Immature natural killer cell (primary cell): ENCODE measurements at places on chromosomes 12 and 14. TPM values are rescaled to one million over a fixed set of nuclear protein-coding genes. Genes with fewer than 3 reads are reported as not detected.
A peak's percentile ranks its signal among the peaks of the same experiment; 100 is the strongest.

DNA sequence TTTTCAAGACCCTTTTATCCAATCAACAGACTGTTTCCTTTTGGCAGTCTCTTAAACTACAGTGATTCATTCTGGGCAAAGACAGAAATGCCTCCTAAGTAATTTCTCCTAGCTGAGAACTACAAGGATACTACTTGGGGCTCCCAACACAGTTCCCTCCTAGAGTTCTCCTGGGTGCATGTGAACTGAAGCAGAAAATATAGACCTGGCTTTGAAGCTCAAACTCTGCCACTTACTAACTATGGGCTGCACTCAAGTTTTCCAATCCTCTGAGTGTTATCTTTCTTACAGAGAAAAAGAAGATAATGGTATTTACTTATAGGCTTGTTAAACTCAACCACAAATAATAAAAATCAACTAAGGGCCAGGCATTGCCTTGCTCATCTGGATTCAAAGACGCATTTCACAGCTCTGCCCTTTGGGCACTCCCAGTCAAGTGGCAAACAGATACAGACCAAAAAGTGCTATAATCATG, 97.6 kb downstream of the EFCAB11 start:
- no peak for DNase-seq

- no peak for DNase-seq
Observed at GRCh38 chr12:44875954-44876543, at the start of gene NELL2. Gene NELL2, minus strand, starts transcription at chr12:44876315. Its CDS starts 446 bp downstream, at chr12:44875869.

GRCh38 chr14:68986926-68987652, 8.0 kb upstream of the ACTN1 start:
- DNase-seq, result no peak

GRCh38 chr12:71581206-71581605, 82.4 kb downstream of the ZFC3H1 start:
- DNase-seq, result no peak

Gene SLC6A12
- not detected for polyA plus RNA-seq

Gene FSCB
- not detected for polyA plus RNA-seq

DNA sequence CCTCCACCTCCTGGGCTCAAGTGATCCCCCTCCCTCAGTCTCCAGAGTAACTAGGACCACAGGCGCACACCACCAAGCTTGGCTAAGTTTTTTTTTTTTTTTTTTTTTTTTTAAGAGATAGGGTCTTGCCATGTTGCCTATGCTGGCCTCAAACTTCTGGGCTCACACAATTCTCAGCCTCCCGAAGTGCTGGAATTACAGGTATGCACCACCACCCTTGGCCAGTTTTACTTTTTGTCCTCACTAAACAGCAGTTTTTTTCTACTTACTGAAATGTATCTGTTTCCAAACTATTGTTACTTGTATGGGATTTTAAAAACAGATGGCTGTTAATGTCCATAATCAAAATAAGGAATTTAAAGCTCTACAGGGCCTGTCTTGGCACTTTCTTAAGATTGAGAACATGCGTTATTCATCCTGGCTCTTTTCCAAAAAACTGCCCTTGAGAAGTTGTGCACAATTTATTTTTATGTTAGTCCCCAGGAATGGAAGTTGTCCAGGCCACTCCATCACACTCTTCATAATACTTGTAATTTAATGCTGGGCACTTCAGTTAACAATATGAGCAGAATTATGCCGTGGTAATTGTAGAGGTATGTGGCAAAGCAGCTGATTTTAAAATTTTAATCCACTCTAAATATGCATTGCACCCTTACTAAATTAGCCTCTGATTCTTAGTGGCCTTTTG, 51.9 kb upstream of the REP15 start:
- DNase-seq, result no peak

DNA sequence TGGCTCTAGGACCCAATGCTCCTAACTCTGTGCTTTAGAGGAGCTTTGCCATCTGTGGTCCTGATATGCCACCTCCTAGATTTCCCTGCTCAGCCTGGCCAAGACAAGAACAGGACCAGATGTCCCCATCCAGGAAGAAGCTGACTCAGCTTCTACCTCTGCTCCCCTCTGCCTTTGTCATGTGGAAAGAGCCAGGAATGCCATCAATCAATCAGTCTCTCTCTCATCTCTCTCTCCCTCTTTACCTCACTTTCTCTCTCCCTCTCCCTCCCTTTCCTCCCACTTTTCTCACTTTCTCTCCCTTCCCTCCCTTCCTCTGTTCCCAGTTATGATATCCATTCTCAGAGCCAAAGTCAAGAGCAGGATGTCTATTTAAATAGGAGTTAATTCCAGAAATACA, 892.5 kb upstream of the TMEM132C start:
- DNase-seq, result no peak

DNA sequence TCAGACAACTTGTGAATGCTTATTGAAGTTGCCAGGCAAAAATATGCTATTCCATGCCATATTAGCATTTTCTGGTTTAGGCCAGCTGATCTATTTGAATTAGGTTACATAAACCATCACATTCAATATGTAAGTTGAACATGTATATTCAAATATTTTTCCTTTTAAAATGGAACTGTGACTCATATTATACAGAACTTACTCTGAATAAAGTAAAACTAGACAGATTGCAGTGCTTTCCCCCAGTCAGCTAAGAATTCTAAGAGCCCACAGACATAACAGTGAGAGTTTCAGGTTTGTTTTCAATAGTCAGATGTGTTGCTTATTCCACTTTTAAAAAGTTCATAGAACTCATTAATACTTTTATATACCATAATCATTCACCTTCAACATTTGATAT, 119.8 kb downstream of the MGST1 start:
- no peak for DNase-seq

Gene FLVCR2
- polyA plus RNA-seq, result 1.4 TPM

DNA sequence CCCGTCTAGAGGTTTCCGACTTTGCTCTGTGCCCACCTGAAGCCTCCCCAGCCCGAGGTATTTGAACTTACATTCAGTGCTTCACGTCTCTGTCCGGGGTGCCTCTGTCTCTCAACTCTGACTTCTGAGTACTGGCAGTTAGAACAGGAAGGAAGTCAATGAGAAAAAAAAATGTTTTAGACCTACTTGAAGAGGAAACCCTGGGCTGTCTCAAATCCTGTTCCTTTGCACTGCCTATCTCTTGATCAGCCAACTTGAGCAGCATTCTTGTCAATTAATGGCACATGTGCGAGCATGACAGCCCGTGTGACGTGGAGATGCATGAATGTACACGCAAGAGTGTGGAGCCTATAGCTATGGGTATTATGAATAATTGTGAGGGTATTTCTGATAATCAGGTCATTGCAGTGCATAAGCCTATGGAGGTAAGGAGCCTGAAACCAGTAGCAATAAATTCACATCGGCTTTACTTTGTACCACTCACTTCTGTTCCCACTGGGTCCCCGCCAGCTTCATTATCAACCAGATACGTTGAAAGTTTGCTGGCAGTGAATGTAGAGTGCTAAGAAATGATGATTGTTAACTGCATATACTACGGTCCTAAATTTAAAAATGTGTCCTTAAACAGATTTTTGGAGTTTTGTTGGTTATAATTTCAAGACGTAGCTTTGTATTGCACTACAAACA, at the start of gene ARHGDIB:
Gene ARHGDIB (minus strand): TSS at position 136 of the 687 bp plus-strand sequence. CDS start 10,889 bp downstream, outside the sequence.
- DNase-seq, result peak; percentile 80

Gene ETFBKMT
- polyA plus RNA-seq, result 1.3 TPM

Gene UBE3B
- polyA plus RNA-seq, result 25.3 TPM

DNA sequence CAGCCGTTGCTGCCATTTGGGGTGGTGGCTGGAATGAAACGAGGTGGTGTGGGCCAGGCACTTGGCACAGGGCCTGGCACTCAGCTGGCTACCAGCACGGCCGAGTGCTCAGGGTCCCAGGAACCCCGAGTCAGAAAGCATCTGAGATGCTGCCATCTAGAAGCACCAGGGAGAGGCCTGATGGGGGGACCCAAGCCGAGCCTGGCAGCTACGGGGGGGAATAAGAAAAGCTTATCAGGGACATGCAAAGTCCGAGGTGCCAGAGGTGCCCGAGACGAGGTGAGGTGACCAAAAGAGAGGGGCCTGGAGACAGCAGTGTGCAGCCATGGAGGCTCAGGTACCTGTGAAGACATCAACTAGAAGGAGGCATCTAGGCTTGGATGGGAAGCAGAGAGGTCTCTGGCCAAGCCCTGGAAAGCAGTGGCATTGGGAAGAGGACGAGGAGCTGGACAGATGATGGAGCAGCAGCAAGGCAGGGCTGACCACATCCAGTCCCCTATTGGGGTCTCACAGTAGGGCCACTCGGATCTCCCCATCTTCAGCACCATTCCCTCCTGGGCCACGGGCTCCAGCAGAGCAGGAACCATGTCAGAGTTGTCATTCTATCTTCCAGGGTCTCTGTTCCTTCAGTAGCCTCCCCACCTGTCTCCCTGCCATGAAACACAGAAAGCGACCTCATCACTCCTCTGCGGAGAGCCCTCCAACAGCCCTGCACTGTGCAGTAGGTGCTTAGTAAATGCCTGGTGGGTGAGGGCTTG, 59.3 kb upstream of the DIO3 start:
- no peak for DNase-seq

Gene PRICKLE1
- polyA plus RNA-seq, result not detected

- DNase-seq, result no peak
Observed at GRCh38 chr12:24081606-24082005, 132.1 kb upstream of the SOX5 start.

DNA sequence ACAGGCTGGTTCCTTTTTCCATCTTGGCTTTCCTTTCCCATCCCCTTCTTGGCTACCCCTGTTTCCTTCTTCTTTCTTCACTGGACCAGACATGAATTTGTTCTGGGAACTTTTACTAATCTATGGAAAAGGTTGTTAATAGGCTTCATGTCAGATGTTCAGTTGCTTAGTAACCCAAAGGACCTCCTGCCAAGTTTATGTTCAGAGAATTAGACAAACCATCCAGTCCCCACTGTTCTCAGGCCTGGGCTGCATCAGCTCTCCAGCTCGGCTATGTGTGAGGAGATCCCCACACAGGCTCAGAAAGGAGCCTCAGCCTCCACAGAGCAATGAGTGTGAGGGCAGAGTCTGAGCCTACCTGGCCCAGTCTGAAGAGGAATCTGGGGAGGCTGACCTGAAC, 78.0 kb downstream of the AKAP6 start:
- no peak for DNase-seq

DNA sequence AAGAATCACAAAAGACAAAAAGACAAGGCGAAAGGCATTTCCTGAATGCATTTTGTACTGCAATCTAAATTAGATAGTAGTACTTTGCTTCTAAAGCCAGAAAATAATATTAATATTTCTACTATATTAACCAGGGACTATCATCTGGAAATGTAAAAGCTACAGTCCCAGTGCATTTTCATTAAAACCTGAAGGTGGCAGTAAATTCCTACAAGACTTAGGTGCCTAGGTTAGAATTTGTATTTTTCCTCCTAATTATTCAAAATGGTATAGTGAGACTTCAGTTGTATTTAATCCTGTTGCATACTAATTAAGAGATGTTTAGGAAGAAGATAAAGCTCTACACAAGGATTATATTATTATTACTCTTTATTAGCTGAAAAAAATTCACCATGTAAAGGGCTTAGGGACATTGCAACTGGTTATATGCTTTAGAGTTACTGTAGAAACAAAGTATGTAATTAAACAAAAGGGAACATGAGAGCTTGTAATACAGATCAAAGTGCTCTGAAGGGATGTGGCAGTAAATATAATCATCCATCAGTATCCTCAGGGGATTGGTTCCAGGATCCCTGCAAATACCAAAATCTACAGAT, 53.6 kb downstream of the BRMS1L start:
- no peak for DNase-seq

- no peak for DNase-seq
Observed at GRCh38 chr14:77284466-77284865, 13.5 kb upstream of the NGB start.

DNA sequence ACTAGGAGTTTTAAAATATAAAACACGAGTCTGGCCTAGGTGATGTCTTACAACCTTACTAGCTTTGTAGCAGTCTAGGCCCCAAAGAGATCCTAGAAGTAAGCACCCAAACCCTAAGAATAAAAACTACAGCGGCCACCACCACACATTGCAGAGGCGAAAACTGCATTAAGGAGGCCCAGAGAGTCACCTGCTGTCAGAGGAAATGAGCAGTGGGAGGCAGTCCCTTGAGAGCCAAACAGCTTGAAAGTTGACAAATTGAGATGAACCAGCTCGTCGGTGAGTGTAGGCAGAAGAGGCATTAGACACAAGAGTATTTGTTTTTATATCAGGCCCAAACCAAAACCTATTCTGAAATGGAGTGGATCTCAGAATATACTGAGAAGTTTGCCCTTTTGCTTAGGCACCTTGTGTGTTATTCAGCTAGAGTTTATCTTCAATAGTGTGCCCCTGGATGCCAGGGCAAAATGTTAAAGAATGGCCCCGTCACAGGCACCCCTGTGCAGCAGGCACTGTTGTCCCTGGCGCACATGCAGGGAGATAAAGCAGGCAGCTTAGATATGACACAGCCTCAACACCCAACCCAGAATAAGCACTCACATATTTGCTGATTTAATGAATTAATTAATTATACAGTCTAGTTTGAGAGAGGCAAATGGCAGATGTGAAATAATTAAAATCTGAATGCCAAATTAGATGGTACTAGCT, 56.7 kb downstream of the TTC7B start:
- no peak for DNase-seq

GRCh38 chr14:56660677-56661389, 81.2 kb downstream of the TMEM260 start:
- no peak for DNase-seq

Gene ABCD4
- polyA plus RNA-seq, result 26.3 TPM

Gene BCL2L14
- not detected for polyA plus RNA-seq

DNA sequence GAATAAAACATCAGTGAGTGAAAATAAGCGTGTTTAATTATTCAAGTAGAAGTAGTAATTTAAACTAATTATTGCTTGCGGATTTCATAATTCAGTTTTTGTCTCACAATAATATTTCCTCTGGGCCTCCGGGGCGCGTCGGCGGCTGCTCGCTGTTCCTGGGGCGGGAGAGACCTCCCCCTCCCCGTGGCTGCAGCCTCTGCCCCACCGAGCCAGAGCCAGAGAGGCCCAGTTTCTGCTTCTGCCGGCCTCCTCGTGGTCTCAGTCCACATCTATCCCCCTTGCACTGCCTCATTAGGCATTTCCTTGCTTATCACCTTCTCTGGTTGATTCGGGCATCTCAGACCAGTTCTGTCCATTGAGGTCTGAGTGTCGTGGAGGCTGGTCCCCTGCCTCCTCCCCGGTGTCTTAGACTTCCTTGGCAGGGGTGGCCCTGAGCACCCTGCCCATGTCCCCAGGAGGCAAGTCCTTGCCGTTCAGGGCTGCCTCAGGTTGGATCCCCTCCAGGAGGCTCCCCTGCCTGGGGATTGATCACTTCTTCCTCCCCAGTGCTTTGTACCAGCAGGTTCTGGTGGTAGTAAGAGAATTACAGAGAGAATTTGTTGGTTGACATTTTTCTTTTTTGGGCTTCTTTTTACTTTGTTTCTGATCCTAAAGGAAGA, 78.0 kb downstream of the SLC25A47 start:
- no peak for DNase-seq

Gene KRT73
- polyA plus RNA-seq, result not detected

GRCh38 chr12:24135158-24135850, 185.8 kb upstream of the SOX5 start:
- DNase-seq, result no peak

GRCh38 chr12:113221181-113221996, at the start of gene TPCN1:
Gene TPCN1, plus strand, starts transcription at chr12:113221464. Its CDS starts 5,389 bp downstream, at chr12:113226853.
- peak; percentile 99 for DNase-seq

DNA sequence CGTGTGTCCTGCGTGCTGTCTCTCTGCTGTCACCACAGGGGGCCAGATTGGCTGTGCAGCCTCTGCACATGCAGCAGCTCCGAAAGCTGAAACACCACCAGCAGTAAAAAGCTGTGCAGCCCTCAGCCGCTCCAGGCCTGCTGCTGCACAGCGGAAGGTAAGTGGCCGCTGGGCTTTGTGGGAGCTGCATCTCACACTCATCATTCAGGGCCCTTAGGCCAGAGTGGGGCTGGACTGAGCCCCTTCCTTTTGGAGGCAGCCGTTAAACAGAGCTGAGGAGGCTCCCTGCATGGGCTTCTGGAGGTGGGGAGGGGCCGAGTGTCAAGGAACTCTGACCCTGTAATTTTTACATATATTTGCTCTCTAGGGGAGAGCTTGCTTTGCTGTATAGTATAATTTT, 17.1 kb downstream of the DDX51 start:
- no peak for DNase-seq
